HS-5 (cell line): ENCODE measurements at places on chromosomes 16 and 17.

DNA sequence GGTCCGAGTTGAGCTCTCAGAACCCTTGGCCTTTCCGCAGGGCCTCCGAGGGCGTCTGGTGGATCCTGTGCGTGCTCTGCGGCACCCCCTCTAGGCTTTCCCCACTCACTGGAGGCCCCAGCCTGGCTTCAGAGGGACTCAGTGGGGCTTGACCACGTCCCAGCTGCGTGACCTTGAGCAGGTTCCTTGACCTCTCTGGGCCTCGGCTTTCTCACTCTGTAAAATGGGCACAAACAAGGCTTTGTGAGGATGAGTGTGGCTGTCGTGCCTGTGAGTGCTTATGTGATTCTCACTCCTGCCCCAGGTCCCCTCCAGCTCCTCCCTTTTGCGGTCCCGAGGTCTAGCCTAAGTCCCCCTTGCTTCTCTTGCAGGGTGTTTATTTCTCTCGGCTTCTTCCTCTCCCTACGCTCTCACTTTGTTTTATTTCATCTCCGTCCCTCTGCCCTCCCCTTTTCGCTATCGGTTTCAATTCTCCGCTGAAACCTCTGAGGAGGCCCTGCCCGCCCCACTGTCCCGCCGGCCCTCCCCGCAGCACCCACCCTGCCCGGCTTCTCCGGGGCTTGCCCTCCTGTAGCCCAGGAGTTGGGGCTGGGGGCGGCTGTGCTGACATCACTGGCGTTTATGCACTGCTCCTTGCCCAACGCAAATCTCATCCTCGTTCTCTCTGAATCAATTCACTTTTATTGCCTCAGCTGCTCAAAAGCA, 82.3 kb upstream of the CBX4 start:
- no peak for DNase-seq

GRCh38 chr16:79612207-79612606, 11.7 kb upstream of the MAF start:
- DNase-seq, result no peak

- no peak for DNase-seq
Measured at GRCh38 chr16:80004113-80004512, 403.6 kb upstream of the MAF start.

- no peak for DNase-seq
Measured at GRCh38 chr17:78818932-78819331, 21.7 kb downstream of the USP36 start.

DNA sequence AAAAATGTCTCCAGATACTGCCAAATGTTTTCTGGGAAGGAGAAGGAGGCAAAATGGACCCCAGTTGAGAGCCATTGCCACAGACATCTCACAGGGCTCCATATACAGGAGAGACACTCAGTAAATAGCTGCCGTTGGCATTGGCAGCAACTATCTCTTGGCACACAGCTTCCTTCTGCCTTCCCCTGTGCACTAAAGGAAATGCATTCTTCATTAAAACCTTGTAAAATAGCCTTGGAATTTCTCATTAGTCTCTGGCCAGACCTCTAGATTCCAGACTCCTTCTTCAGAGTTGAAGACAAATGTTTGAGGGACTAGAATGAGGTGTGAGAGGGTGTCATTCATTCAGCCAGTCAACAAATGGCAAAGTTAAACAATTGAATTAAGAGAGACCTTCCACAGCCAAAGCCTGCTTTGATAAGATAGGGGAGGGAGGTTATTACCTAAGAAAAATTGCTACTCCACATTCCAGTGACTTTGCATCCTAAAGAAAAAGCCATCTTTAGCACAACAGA, 223.9 kb upstream of the HS3ST3A1 start:
- DNase-seq, result no peak

- DNase-seq, result no peak
Measured at GRCh38 chr16:73206151-73206707, 158.3 kb upstream of the ZFHX3 start.

DNA sequence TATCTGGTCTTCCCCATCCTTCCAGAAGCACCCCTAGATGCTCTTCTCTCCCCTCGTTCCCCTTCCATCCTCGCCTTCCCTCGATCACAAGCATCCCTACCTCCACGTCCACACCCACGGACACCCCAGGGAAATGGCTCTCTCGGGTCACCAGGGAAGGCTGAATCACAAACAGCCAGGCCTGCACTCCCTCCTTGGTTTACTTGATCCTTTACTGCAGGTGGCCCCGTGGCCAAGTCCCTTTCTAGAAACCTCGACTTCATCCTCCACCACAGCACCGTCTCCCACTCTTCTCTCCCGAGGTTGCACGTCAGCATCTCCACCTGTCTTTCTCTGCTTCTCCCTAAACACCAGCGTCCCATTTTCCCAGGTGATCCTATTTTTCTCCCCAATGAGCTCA, 6.5 kb upstream of the RBFOX3 start:
- no peak for DNase-seq

- no peak for DNase-seq
Measured at GRCh38 chr16:54585094-54585997, 298.8 kb upstream of the IRX3 start.

DNA sequence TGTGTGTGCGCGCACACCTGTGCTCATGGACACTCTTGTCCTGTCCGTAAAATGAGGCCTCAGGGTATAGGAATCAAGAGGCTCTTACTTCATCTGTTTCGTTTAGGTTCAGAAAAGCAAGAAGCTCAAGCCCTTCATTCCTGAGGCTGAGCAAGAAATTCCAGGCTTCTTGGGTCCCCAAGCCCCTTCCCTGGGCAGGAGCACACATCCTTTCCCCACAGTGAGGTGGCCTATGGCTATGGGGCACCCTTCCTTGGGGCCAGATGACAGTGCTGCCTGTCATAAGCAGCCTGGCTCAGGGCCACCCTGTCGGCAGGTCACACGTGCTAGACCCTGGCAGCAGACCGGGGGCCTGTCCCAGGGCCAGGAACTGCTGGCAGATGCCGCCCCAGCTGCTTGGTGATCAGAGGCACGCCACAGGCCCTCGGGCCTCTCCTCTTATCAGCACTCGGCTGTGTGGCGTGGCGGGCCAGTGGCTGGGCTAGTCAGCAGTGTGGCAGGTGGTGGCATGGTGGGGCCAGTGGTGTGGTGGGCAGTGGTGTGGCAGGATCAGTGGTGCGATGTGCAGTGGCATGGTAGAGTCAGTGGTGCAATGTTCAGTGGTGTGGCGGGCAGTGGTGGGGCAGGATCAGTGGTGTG, 50.2 kb downstream of the NKD1 start:
- DNase-seq, result no peak

DNA sequence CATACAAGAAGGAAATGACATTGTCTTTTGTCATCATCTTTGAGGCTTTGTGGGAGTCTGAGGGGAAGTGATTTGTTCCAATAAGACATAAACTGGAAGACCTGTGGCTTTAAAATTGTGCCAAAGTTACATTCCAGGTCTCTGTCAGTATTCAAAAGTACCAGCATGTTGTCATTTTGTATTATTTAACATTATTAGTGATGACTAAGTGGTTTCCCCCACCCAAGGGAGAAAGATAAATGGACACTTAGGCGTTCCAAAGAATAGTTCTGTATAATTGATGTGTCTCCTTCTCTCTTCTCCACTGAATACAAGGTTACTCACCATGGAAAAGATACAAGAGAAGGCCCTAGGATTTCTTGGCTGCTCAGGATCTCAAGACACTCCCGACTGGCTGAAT, 3.8 kb downstream of the CFAP97D1 start:
- DNase-seq, result no peak

- no peak for DNase-seq
Measured at GRCh38 chr17:27455236-27455913, 873 bp upstream of the KSR1 start.

GRCh38 chr16:12173121-12173520, 196.6 kb downstream of the SNX29 start:
- no peak for DNase-seq

DNA sequence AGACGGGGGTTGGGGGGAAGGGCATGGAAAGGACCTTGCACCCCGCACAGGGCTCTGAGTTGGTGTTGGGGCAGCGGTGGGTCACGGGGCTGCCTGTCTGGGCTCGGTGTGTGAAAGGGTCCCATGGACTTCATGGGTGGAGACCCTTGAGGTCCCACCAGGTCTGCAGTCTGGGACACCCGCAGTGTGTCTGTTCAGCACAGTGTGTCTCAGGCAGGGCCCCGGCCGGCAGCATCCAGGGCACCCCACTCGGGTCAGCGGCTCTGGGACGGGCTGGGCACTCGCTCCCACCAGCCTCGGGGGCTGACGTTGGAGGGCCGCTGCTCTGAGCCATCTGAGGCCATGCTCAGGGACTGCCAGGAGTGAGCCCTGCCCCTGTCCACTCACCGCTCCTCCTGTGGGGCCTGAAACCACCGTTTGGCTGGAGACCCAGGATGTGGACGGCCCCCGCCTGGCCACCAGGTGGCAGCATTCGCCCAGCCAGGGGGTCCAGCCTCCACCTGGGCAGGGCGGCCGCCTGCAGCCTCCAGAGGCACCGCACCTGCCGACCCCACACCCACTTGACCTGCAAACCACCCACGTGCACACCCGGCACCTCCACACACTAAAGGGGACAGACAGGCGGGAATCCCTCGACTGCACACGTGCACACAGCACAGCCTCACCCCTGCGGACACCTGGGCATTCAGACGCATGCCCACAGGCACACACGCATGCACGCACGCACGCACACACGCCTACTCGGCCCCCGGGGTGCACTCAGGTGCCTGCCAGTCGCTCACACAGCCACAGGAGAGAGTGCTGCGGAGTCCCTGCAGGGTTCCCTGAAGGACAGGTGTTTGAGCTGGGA, 10.1 kb upstream of the ZFPM1 start:
- DNase-seq, result no peak

DNA sequence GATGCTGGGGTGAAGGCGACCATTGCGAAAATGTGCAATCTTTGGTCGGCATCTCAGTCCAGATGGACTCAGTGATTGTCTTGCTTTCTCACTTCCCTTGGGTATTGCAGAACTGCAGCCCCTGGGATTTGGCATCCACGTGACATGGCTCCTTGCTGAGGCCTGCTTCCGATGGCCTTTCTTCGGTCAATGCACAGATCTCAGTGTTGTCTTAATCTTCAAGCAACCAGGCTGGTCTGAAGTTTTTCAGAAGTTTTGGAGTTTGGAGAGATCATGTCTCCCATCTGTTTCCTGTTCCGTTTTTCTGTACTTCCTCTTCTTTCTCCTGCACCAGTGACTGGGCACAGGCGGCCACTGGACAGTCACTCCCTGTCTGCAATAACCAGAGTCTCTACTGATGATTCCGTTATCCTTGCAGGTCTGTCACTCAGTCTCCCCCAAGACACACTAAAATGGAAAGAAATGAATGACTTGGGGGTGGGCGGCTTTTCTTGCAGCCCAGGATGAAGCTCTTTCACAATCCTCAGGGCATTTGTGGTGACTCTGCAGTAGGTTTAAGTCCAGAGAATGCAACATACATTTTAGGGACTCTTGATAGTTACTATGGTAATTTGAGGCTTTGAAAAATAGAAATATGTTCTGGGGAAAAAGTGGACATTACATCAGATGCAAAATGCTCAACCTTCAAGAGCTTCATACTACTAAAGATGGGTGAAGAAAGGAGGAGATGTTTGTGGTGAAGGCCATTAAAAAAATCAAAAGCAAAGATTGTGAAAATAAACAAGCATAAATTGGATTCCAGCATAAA, 106.3 kb upstream of the ZFHX3 start:
- no peak for DNase-seq

DNA sequence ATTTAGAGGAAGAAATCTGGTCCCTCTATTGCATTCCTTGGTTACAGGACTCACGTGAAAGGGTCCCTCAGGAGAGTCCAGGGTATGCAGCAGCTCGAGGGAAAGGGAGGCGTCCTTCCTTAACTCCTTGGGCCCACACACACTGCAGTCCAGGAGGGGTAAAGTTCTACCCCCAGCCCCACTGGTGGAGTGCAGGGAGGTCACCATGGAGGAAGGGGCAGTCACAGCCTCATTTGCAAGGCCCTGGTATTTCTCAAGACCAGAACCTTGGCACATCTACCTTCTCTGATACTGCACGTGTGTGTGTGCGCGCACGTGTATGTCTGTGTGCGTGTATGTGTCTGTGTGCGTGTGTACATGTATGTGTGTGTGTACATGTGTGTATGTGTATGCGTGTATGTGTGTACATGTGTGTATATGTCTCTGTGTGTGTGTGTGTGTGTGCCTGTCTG, 11.1 kb downstream of the HIC1 start:
- no peak for DNase-seq
